Suppressor macrophage treated with lipopolysaccharide for 4 hours (primary cell): ENCODE measurements at places on chromosomes 12 and 14.

GRCh38 chr12:94286583-94287244, 138.3 kb downstream of the PLXNC1 start:
- no peak for DNase-seq

- no peak for DNase-seq
These were observed 92.1 kb downstream of the ETV6 start for GRCh38 chr12:11741434-11742092.

- no peak for DNase-seq
These were observed 6.9 kb downstream of the TGM1 start for GRCh38 chr14:24255931-24256711.

- DNase-seq: no peak
These were observed 225.1 kb downstream of the BCAT1 start for GRCh38 chr12:24723759-24724158.

DNA sequence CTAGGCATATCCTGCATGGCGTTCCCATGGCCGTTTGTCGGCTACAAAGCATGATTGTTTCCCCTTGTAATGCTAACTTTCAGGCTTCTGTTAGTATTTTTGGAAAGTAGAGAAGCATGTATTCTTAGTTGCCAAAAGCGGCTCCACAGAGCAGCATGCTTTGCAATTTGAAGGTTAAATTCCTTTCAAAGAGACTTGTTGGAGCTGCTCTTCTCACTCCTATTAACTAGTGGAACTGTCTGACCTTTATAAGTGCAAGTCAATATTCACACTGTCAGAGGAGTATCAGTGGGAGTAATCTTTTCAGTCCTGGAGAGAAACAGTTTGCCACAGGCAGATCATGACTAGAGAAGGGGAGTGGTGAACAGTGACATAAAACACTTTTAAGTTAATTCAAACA, 656.1 kb upstream of the NOVA1 start:
- DNase-seq: no peak

GRCh38 chr14:105474483-105475268, at the start of gene CRIP2:
TSS of gene CRIP2 (plus strand) at chr14:105474821. CDS start at chr14:105474863, 42 bp downstream.
- peak; percentile 24 for DNase-seq

DNA sequence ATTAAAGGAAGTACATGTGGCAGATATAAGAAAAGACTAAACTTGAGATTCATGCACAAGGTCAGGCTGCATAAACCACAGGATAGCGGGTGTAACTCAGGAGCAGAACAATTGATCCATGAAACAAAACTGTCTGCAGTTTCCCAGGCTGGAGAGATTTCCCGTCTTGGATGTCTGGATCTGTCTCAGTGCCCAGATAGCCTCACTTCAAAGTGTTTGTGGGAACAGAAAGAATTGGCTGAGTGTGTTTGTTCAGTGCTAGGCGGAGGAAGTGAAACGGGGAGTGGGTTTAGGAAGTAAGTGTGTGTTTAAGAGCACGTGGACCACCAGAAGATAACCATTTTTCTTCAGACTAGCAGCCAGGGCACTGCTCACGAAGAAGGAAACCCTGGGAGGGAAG, 1.4 kb upstream of the RNASE10 start:
- DNase-seq: peak; percentile 33

GRCh38 chr12:116734156-116734768, 3.6 kb downstream of the SPRING1 start:
- DNase-seq: no peak

- peak; percentile 98 for DNase-seq
These were observed 7.7 kb upstream of the PPTC7 start for GRCh38 chr12:110590806-110591326.

- DNase-seq: no peak
These were observed 64.9 kb upstream of the CATSPERB start for GRCh38 chr14:91796617-91797347.

DNA sequence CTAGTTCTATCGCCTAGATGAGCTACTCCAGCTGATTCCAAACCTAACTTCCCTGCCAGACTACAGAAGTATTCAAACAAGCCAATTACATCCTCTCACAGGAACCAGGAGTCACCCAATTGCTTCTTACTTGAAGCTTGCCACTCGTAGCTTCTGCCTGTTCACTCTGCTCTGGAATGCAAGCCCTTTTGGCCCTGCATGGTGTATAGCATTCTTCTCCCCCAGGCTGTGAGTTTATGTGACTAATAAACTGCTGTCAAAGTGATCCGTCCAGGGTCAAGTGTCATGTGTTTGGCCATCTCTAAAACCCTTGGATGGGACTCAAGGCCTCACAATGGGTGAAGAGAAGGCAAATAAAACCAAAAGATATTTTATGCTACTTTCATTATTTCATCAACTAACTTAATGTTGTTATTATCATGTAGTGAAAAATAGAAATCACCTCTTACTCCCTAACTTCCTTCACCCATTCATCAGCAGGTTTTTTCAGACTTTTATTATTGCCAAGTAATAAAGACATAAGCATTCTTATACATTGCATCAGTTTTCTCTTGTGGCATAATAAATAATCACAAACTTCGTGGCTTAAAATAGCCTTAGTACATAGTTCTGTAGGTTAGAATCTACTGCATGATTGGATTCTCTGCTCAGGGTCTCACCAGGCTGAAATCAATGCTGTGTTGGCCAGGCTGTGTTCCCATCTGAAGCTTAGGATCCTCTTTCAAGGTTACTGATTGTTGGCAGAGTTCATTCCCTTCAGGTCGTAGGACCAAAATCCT, 1981.7 kb upstream of the FLRT2 start:
- no peak for DNase-seq
